Fibroblast of skin of abdomen (primary cell): ENCODE measurements at places on chromosomes 2 and 18.

GRCh38 chr2:201483342-201483741, 31.8 kb downstream of the STRADB start:
- no peak for DNase-seq

DNA sequence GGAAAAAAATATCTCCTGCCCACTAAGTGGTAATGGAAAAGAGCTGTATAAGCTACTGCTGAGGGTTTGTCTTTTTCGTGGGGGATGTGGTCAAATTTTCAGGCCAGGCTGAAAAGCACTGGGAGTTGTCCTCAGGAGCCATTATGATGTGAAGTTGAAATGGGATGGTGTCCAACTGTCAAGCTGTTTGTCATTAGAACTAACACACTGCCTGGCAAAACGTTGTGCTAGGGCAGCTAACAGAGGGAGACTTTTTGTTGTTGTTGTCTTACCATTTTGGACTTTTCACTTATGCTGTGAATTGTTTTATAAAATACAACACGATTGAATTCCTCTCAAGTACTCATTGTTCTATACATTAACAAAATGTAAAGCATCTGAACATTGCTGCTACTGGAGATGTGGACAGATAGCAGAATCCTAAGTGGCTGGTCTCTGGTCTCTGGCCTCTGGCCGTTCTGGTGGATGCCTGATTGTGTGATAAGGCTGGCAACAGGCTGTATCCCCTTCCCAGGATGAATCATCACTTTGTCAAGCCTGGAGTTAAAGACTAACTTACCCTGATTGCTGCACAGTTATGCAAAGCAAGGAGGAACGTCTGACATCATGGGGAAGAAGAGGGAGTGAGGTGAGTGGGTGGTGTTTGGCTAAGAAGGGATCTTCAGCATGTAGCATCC, 2.3 kb downstream of the MYO1B start:
- DNase-seq = peak; percentile 89

- no peak for DNase-seq
These were observed 7.8 kb downstream of the RAX start for GRCh38 chr18:59265246-59265973.

DNA sequence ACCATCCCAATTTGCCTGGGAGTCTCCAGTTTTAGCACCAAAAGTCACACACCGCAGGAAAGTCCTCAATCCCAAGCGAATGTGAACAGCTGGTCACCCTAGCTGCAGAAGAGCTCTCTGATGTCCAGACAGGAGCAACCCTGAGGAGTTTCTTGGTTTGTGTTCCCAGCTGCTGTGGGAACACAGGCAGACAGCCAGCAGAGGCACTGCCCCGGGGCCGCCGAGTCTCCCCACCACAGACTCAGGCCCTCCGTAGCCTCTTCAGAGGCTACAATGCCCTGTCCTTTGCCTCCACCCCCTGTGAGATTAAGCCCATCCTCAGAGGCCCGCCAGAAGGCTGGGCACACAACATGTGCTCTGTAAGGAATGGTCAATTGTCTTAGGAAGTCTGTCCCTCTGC, 111.5 kb downstream of the TTC32 start:
- DNase-seq = no peak

- no peak for DNase-seq
These were observed 83.8 kb downstream of the EDAR start for GRCh38 chr2:108905176-108905575.

- DNase-seq = peak; percentile 59
These were observed 945 bp upstream of the ASXL2 start for GRCh38 chr2:25879133-25879730.

GRCh38 chr2:30221531-30221930, 9.8 kb upstream of the LBH start:
- no peak for DNase-seq

DNA sequence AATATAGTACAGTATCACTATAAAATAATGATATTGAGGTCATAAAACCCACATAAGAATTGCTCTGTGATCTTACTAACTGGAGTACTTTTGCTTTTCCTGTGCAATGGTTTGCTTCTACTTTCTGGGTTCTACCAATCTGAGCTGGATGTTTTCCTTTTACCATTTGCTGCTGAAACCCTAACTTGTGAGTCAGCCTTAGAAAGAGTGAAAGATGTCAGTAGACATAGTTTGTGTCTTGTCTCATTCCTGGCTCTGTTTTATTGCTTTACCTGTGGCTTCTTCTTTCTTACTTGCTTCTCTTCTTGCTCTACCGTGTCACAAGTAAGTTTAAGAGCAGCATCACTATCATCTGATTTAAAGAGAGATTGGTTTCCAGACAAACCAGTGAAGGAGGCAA, 61.0 kb downstream of the MBD2 start:
- peak; percentile 45 for DNase-seq

DNA sequence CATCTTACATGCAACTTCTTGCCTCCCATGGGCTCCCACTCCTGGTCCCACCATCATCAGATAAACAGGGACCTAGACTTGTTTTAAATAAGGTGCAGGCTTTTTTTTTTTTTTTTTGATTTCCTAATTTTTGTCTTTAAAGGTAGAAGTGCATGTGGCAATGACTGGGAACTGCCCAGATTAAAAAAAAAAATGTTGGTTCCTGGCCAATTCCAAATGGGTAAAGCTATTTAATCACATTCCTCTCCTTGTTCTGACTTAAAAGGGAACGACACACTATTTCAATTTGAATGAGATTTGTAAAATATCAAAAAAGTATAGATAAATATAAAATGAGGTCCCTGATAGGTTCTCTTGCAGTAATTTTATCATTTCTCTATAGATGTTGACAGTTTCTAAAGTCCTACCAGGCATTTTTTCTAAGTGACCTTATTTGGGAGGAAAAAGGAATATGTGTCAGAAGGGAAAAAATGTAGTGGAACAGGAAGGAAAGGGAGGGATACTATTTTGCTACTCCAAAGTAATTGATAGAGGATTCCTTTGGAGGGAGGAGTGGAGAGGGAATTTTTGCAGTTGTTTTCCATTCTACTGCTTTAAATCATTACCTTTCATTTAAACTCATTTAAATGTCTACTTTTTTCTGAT, 43.3 kb downstream of the DDX1 start:
- peak; percentile 30 for DNase-seq

DNA sequence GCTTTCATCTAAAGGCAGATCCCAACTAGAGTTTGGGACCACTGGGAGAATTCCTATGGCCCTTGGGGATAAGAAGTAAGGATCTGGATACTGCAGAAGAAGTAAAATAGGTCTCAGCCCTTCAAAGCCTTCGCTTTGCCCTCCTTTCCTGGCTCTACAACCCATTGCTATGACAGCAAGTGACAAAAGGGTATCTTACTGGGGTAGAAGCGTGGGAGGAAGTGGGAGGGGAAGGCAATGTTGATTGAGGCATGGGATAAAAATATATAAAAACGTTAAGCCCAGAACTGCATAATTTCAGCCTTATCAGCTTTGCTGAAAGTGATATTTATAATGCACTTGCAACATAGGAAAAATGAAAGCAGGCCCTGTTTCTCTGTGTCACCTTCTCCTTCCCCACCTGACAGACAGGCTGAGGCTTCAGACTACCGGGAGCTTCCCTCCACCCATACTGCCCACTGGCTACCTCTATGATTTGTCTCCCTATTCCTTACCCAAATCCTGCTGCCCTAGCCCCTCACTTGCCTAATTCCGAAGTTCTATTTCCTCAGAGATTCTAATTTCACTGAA, 14.9 kb upstream of the SOS1 start:
- no peak for DNase-seq

DNA sequence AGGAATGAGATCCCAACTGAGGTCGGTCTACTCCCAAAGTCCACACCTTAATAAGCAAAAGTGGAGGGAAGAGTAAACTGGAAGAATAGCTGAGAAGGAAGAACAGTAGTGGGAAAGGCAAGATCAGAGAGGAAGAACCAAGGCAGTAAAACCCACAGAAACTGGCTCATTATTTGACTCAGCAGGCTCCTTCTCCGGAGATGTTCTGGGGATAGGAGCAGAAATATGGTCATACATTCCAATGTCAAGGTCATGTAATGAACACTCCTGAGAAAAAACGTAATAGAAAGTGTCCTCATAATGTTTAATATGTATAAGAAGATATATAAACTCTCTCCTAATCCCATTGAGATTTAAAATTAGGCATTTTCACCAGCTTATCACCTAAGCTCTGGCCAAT, 39.5 kb downstream of the STK39 start:
- no peak for DNase-seq

GRCh38 chr2:237566401-237567235, at the start of gene PRLH:
PRLH (plus strand) TSS chr2:237566574; CDS start chr2:237566574, 0 bp downstream.
- no peak for DNase-seq

- no peak for DNase-seq
These were observed 56.6 kb upstream of the TLK1 start for GRCh38 chr2:171217330-171217729.

- no peak for DNase-seq
These were observed 52.8 kb upstream of the PMAIP1 start for GRCh38 chr18:59846814-59847490.

DNA sequence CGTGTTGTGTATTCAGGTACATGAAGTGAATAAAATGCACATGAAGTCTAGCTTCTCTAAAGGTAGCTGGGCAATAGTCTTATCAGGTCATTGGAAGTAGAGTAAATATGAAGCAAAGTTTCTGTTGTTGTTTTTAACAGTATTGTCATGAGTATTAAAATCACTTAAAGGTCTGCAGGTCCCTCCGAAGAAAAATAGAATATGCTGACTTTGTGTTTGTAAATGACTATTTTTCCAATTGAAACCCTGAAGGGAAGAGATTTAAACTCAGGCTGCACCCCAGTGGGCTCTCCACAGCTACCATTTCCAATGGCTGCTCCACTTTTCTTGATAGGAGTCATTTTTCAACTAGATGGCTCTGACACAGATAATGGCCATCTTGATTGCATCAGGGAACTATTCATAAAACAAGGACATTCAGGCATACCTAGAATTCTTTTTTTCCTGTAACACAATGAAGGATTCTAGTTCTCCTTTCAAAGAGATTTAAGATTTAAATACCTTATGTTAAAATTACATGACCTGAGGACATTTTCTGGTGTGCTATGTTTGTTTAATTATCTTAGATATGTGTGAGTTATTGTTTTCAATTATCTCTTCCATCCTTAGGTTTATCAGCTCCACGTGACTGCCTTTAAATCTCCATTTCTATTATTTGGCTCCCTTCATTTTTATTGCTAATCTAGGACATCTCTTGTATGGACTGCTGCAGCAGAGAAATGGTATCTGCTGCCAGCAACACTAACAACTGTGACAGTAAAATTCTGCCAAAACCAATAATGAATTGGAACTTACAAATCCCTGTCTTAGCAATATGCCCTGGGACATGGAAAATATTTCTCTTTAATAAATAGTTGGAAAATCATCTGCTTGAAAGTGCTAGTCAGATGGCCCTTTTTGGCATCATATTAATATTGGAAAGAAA, 149.2 kb upstream of the NOSTRIN start:
- no peak for DNase-seq

DNA sequence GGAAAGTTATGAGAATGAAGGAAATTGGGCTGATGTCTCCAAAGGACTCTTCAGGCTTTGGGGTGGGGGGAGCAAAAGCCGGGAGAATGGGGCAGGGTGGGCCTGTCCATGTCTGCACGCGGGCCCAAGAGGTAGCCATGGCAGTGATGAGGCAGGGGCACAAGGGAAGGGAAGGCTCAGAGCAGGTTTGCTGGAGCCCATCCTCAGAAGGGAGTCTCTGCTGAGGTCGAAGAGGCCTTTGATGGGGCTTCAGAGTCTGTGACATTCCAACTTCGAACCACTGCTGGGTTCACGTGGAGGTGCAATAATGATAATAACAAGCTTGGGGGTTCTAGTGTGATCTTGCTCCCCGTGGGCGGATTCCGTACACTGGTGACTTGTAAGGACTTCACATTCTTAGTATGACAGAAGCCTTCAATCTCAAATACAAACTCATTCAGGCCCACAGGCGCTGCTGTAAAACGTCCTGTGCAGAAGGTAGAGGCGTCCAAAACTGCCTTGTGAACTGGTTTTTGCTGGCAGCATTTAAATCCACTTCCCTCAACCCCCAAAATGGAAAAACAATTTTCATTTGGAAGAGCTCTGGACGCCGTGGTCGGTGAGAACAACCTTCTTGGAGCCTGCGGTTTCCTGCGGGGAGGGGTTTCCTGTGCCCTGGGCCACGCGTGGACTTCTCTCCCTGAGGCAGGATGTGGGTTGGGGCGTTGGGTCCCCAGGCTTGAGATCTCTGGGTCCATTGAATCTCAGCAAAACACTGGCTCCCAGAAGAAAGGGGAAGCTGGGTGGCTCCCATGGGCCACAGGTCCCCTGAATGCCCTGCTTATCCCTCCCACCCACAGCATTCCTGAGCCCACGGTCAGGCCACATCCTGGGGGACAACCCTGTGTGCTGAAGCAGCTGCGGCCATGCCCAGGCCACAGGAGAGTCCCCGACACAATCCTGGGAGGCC, 151.0 kb downstream of the TPO start:
- no peak for DNase-seq

DNA sequence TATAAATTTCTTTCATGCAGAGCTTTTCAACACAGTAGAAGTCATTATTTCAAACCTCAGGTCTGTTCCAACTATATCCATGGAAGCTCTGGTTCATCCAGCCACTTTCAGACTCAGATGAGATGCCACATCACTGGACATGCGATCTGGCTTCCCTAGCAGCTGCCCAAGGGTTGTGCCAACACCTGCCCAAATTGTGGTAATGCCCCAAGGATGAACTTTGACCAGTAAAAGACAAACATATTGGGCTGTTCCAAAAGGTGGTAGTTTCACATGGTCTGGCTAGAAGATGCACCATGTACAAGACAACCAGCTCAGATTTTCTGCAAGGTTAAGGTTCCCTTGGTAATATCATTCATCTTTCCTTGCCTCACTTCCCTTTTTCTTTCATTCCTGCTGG, 101.9 kb downstream of the THADA start:
- no peak for DNase-seq

GRCh38 chr18:8894823-8895222, 189.5 kb downstream of the MTCL1 start:
- no peak for DNase-seq

GRCh38 chr2:23246992-23247683, 137.8 kb upstream of the KLHL29 start:
- DNase-seq = no peak

DNA sequence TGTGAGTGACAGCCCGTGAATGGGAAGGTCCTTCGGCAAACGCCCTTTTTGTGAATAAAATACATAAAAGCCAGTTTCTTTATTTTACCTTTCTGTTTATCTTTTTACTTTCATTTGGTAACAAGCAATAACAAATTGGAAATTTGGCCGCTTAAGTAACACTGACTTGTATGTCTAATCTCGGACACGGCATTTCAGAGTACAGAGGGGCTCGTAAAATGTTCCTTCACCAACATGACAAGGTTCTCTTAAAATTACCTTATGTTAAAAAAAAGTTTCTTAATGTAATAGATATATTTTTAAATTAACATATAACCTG, 558 bp upstream of the NEMP2 start:
- DNase-seq = no peak

GRCh38 chr18:49167084-49167483, 216.3 kb upstream of the SMAD7 start:
- DNase-seq = no peak

GRCh38 chr2:3422161-3422779, 42.8 kb downstream of the TRAPPC12 start:
- no peak for DNase-seq

- no peak for DNase-seq
These were observed 70.3 kb upstream of the PELI1 start for GRCh38 chr2:64214281-64215115.

GRCh38 chr2:95208106-95208505, 785 bp downstream of the ZNF892 start:
- peak; percentile 4 for DNase-seq
